ENCODE measurements at places on chromosomes 4 and X.

DNA sequence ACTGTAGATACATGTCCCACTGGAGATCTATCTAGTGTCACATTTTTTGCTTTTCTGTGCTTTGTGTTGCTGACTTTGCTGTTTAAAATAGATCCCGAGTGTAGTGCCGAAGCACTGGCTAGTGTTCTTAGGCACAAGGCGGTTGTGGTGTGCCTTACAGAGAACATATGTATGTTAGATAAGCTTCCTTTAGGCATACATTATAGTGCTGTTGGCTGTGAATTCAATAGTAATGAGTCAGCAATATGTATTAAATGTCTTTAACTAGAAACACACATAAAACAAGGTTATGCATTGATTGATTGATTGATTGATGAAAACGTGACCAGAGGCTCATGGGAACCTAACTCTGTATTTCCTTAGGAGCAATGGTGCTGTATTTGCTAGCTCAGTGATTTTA, 56.2 kb downstream of the COX7B2 start:
- no peak for DNase-seq

GRCh38 chrX:115257711-115258110, 23.8 kb upstream of the LRCH2 start:
- no peak for DNase-seq

GRCh38 chrX:10107483-10107882, 49.3 kb upstream of the CLCN4 start:
- no peak for DNase-seq

- no peak for DNase-seq
These were observed 48.3 kb upstream of the CD99 start for GRCh38 chrX:2642791-2643190.

DNA sequence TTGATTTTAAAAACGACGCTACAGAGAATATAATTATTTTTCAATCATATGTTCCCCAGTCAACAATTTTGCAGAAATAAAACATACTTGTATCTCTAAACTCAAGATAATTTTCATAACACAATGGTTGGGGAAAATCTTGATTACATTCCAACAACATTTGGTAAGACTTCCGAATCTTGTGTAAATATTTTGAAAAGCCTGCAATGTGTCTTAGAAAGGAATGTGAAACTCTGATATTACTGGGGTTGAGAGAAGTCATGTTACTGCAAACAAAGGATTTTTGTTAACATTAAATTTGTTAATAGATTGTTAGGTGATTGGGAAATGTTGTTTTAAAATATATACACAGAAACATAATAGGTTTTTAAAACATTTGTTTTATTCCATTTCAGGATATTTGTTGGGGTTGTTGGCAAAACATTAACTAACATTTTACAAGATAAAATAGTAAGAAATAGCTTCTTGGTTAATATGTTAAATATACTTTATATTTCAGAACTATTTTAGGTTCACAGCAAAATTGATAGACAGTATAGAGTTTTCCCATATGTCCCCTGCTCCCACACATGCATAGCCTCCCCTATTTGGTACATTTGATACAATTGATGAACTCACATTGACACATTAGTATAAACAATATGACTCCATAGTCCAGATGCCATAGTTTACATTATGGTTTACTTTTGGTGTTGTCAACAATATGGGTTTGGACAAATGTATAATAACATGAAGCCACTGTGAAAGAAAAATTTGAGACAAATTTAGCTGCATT, 218.6 kb upstream of the FAM47A start:
- no peak for DNase-seq

DNA sequence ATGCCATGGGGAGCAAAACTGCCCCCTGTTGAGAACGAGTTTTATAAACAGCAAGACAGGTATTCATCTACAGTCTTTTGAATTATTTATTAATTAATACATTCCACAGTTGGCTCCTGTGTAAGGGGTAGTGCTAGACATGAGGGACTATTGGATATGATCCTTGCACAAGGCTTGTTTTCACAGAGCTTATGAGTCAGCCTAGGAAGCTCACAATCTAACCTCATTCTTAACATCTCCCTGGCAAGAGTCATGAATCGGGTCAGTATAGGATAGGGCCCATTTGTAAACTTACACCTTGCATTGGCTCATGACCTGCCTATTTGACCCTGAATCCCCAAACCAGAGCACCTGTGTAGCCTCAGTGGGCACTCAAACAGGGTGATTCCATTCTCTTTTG, 209.1 kb upstream of the HCCS start:
- peak; percentile 11 for DNase-seq

DNA sequence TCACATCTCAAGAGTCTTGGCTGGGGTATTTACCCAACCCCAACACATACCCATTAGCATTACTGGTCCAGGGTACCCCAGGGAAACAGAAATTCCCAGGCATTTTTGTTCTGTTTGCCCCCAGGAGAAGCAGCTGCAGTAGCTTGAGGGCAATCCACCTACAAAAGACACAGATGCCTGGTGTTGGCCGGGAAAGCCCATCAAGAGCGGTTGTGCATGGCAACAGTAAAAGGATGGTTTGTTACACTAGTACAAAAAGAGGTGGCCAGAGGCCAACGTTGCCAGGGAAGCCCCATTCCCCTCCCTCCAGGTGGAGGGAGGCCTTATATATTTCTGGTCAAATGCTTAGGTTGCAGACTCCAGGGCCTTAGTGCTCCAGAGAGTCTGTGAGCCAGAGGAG, 637.8 kb downstream of the BCOR start:
- DNase-seq: no peak

GRCh38 chr4:114768501-114768900, 169.9 kb downstream of the UGT8 start:
- no peak for DNase-seq

DNA sequence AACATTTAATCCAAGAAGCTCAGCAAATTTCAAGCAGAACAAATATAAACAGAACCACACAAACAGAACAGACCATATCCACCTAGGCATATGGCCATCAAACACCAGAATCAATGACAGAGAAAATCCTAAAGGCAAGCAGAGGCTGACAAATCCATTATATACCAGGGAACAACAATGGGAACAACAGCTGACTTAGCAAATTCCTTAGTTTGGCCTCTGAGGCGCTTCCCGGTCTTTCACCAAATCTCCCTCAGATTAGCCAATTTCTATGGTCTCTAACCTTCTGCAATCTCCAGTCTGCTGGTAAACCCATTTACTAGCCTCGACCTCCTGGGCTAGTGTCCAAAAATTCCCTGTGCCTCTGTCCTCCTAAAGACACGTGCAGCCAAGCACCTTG, 59.2 kb downstream of the GPR143 start:
- no peak for DNase-seq

DNA sequence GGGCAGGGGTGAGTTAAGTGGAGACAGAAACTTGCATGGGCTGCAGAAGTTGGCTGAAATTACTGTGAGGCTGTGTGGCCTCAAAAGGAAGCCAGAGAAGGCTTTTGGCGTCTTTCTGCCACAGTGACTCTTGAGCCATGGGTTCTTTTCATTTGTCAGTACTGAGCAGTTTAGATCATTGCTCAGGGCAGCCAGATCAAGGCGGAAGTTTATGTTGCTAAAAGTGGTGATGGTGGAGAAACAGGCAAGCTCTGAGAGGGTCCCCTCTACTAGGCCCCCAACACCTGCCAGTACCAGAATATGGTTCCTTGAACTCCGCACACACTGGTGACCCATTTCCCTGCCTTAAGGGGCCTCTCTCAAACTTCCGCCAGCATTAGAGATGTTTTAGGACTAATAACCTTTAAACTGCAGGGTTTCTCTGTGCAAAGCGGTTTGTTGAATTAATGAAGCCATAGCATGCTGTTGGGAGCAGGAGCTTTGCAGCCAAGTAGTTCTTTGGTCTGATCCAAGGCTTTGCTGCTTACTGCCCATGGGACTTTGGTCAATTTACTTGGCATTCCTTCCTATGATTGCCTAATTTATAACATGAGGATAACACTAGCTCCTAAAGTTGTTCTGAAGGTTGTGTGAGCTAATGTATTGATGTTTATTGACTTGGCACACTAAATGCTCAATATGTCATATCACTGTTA, 34.5 kb downstream of the RNF175 start:
- no peak for DNase-seq

- DNase-seq: no peak
These were observed 644 bp upstream of the EBP start for GRCh38 chrX:48520976-48521352.

DNA sequence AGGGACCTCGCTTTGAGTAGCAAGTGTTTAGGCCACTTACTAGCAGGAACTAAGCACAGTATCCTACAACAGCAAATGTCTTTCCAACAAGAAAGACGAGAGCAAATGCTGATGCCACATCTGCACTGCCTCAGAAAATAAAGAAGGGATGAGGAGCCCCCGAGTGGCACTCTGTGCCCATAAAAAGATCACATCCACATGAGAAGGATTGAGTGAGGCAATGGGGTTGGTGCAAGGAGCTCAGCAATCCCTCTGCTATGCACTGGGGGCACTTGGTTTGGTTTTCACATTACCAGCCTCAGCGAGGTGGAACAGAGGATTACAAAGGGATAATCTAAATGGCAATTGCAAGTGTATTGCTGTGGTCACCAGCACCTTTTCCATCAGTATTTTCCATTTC, 252.8 kb upstream of the SLC7A11 start:
- DNase-seq: peak; percentile 75

DNA sequence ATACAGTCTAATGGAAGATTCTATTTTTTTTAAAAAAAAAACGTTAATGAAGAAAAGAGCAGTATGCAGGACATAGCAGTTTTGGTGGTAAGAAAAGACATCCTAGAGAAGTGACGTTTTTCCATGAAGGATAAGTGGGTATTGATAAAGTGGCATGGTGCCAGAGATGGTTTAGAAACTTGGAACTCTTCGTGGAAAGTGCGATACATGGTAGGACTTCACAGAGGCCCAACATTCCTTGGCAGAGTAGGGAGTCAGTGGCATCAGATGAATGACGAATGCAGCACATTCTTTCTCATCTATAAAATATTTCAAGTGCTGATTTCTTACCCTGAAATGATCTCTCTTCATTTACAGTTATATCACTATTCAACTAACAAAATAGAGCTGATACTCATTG, 298.7 kb downstream of the CCSER1 start:
- DNase-seq: no peak

DNA sequence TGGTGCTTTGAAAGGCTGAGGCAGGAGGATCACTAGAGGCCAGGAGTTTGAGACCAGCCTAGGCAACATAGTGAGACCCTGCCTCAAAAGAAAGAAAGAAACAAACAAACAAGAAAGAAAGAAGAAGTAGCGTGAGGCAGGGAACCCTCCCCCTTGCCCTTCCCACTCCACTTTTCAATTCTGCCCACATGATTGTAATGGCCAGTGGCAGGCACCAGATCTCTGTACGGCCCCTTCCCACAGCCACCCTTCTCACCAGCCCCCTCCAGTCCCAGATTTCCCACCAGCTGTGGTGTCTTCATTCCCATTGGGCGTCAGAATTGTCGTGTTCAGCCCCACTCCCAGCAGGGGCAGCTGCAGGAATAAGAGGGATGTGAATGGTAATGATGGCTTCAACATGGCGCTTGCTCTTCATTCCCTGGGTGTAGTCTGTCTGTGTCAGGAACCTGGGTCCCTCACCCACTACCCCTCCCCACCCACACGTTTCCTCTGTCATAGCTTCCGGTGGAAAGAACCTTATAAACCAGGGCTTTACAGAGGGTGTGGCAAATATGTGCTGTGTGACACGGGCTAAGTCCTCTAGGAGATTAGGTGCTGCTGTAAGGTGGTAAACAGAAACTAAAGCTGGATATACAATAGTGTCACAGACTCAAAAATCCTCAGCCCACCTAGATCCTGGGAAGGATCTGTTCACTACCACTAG, at the start of gene IL2RG:
TSS of gene IL2RG (minus strand) at position 437 of the 703 bp plus-strand sequence. CDS start at position 399, 38 bp downstream.
- DNase-seq: no peak

DNA sequence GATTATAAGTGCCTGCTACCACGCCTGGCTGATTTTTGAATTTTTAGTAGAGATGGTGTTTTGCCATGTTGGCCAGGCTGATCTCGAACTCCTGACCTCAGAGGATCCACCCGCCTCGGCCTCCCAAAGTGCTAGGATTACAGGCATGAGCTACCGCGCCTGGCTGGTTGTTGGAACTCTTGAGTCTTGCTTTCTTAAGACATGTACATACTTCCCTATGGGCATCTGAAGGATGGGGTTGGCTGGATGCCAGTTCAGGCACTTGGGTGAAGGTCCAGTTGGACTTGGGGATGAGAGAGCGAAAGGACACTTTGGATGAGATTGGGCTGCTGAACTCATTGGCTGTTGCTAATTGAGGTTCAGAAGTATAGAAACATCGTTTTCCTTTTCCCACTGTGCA, 40.5 kb downstream of the ATG4A start:
- DNase-seq: no peak

DNA sequence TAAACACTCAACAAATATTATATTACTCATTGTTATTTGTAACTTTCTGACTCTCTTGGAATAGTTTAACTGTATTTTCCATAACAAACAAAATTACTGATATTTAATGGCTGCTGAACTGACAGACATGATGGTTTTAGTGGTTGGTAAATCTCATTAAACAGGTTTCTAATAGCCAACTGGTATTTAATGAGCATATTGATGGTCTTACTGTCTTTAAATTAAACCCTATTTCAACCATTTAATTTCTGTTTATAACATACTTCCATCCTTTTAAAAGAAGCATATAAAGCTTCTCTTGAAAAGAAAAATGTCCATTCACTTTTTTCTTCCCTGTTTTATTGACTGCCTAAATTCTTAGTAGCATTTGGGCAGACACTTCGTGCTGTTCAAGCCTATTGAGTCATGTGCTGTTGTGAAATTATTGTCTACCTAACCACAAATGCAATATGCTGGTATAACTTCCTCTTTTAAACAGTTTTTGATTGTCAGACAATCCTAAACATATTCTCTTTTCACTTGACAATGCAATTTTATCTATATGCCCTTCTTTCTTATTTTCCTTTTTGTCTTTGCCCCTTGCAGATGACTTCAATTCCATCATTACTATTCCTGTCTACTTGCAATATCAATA, 163.9 kb upstream of the SLC7A11 start:
- peak; percentile 63 for DNase-seq

DNA sequence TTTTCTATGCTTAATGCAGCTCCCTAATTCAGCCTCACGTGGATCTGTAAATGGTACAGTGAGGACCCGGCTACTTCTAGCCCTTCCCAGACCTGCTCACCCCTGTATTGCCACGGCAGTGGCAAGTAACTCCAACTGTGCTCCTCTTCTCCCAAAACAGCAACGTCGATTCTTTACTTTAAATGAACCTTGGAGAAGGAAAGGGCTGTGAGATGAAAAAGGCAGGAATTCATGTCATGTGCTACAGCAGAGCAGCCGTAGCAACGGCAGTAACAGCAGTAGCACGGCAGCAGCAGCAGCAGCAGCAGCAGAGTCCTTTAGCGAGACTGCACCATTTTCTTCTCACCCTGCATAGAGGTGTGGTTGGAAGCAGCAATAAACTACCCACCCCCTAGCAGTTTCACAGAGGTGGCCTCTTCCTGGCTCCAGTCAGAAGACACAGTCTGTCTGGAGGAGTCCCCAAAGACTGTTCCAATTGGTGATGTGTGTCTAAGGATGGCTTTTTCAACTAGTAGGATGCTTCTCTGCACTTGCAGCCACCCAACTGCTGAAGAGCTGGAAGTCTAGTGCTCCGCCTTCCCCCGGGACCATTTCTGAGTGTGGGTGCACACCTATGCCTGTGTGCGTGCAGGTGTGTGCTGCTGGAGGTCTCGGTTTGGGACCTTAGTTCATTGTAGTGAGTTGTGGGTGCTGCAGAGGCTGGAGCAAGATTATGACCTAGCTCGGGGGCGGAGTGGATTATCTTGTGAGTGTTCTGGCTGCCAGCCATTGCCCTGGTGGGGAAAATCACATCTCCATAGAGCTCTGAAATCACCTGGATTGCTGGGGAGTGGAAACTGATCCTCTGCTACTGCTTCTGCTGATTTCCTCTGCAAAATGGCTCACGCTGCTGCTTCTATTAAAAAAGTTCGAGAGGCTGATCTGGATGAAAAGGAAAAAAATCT, 67.2 kb downstream of the ANK2 start:
- no peak for DNase-seq

GRCh38 chr4:185232370-185232769, 23.0 kb downstream of the SNX25 start:
- DNase-seq: no peak
